ENCODE measurements at places on chromosomes 7 and 10.

DNA sequence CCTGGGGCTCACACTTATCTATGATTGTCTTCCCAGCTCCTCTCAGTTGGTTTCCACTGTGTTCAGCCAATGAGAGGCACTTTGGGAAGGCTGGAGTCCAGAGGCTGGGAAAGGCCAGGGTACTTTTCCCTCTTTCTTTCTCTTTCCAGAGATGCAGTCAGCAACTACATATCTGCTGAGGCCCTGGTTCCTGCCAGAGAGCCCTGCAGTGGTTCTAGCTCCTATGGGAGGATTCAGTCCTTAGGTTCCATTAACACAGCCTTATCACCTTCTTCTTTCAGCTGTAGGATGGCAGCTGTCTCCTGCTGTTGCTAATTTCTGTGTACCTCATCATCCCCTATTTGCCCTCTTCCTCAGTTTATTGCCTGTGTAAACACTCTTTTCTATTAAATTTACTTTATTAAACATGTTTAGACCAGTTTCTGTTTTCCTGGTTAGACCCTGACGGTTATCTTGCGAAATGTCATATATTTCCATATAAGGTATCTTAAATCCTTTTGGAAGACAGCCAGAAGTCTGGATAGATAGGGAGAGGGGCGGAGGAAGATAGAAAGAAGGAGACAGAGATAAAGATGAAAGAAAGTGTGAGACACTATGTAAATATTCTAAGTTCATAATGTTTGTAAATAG lies 100.3 kb downstream of the HGF start:
- no peak for DNase-seq

- peak; percentile 16 for DNase-seq
Observed at GRCh38 chr7:18221377-18222293, 194.0 kb upstream of the PRPS1L1 start.

- DNase-seq: no peak
Observed at GRCh38 chr7:24368161-24368560, 84.2 kb downstream of the NPY start.

DNA sequence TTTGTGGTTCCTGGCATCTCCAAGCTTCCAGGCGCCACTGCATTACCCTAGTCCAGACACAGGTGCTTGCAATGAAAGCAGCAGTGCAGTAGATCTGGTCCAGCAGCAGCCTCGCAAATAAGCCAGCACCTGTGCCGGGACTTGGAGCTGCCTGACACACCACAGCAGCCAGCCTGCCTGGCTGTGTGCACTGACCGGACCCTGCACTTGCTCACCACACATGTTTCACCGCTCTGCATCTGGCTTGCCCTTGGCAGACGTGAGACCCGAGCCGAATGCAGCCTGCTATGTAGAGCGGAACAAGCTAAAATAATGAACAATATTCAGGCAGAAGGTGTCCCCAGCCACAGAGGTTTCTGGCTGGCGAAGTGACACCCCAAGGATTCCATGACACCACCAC lies 123.6 kb upstream of the POM121L12 start:
- no peak for DNase-seq

GRCh38 chr10:74851831-74852230 lies 25.4 kb downstream of the KAT6B start:
- peak; percentile 33 for DNase-seq

GRCh38 chr10:80496555-80497172 lies 41.0 kb upstream of the SH2D4B start:
- DNase-seq: no peak

- DNase-seq: no peak
Observed at GRCh38 chr10:93844979-93845626, 48.7 kb upstream of the SLC35G1 start.

- no peak for DNase-seq
Observed at GRCh38 chr7:1864161-1864940, 194.3 kb downstream of the ELFN1 start.

- peak; percentile 50 for DNase-seq
Observed at GRCh38 chr7:17939606-17940301, 540 bp downstream of the SNX13 start.

GRCh38 chr10:1149793-1150637 lies 93.8 kb downstream of the WDR37 start:
- no peak for DNase-seq

Data from EH (cell line).